ENCODE measurements at places on chromosomes 7 and 10. TPM values are rescaled to one million over a fixed set of nuclear protein-coding genes. Genes with fewer than 3 reads are reported as not detected.

Gene FXYD4
- not detected for total RNA-seq

Gene ARHGEF35
- total RNA-seq: 5.3 TPM

Gene SEMA4G
- total RNA-seq: 1.2 TPM

Gene CNPY1
- total RNA-seq: not detected

DNA sequence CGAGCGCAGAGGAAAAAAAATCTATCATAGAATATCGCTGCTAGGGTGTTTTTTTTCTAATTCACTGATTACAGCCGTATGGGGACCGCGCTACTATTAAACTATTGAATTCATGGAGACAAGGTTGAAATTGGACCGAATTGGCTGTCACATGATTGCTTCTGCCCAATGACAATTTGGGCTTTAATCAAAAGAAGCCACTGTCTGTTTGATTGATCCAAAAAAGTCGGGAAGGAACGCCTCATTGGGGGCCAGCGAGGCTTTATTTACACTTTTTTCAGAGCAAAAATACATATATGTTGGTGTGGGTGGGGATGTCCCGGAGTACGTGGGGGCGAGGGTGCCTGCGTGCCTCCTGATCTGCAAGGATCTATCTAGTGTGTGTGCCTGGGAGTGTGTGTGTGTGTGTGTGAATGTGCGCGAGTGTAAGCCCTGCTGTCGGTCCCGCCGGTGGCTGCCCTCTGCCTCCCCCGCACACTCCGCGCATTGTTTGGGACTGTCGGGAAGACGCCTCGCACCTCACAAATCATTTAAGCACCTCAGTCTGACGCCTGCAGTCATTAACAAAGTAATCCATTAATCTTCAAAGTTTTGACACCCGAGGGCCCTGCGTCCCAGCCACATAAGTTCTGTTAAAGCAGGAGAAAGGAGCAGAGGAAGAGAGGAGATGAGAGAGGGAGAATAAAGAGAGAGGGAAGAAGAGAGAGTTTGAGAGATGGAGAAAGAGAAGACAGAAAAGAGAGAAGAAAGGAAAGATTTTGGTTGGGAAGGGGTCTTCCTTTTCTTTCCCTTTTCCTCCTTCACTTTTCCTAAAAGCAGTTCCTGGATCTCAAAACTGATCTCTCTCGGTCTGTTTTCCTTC lies at the start of gene HOXA2:
TSS of gene HOXA2 (minus strand) at position 103 of the 862 bp plus-strand sequence. CDS start 183 bp downstream, outside the sequence.
- DNase-seq: no peak

DNA sequence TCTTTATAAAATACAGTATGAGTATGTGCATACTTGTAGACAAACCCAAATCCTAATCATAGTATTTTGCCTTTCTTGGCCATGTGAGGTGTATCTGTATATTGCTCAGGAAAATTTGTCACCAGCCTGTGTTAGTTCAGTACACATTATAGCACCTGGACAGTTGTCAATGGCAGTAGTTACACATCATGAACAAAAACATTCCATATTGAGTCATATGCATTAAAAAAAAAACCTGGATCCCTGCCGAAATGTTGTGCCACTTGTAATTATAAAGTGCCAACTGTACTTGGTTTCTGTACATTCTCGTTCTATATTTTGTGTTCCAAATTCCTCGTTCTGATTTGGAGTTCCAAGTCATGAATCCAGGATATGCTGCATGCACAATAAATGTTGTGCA lies 410.4 kb downstream of the INHBA start:
- no peak for DNase-seq

- no peak for DNase-seq
Observed at GRCh38 chr10:29140151-29140550, 148.7 kb upstream of the LYZL1 start.

GRCh38 chr7:69762821-69763352 lies 164.6 kb downstream of the AUTS2 start:
- DNase-seq: no peak

- no peak for DNase-seq
Observed at GRCh38 chr10:6918305-6918704, 338.2 kb upstream of the PRKCQ start.

- no peak for DNase-seq
Observed at GRCh38 chr7:142811154-142811737, 40.5 kb downstream of the PRSS2 start.

- peak; percentile 96 for DNase-seq
Observed at GRCh38 chr10:122348512-122348911, 26.0 kb upstream of the PLEKHA1 start.

DNA sequence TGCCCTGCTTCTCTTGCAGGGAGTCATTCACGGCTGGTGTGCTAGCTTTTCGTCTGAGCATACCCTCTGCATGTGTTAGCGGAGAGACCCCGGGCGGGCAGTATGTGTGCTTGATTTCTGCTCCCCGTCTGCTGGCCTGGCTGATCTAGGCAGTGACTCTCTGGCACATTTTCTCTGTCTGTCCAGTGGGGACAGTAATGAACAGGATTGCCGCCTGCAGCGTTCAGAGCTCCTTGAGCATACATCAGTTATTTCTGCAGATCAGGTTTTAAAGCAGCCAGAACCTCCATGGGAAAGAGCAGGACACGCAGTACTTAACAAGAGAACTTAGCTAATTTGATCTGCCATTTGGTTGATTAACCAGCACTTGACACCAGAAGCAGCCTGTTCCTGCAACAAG lies 242.5 kb downstream of the CELF2 start:
- no peak for DNase-seq

GRCh38 chr7:14698239-14698638 lies 204.3 kb downstream of the DGKB start:
- DNase-seq: no peak
